ENCODE measurements at places on chromosomes 6 and 20.
A peak's percentile ranks its signal among the peaks of the same experiment; 100 is the strongest.

DNA sequence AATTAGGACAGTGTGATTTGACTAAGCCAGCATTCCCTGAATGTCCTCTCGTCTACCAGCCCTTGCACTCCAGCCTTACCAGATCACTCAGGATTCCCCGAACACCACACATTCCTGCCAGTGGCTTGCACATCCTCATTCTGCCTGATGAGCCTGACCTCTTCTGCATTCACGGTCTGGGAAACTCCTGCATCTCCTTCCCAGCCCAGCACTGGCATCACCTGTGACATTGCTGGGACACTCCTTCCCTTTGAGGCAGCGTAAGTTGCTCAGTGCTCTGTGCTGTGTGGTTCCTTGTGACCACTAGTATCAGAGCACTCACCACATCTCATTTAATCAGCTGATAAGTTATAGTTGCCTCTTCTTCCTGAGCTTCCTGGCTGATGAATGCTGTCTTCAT is 17.3 kb downstream of the NCOA7 start:
- DNase-seq, result no peak

DNA sequence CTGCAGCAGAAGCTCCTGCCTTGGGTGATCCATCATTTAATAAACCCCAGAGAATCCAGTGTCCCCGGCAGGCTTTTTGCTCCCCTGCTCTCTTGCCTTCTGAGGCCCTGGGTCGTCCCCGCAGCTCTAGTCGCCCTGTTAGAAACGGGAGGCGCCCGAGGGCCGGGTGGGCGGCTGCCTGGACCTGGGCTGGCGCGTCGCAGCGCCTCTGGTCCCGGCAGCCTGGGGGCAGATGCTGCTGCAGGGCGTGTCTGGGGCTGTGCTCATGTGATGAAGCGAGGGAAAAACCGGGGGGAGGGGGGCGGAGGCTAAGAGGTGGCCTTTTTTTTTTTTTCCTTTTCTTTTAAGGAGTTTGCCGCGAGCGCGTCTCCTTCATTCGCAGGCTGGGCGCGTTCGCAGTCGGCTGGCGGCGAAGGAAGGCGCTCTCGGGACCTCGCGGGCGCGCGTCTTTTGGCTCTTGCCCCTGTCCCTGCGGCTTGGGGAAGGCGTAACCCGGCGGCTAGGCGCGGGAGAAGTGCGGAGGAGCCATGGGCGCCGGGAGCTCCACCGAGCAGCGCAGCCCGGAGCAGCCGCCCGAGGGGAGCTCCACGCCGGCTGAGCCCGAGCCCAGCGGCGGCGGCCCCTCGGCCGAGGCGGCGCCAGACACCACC is 394 bp downstream of the AKAP12 start:
- DNase-seq, result peak; percentile 28

DNA sequence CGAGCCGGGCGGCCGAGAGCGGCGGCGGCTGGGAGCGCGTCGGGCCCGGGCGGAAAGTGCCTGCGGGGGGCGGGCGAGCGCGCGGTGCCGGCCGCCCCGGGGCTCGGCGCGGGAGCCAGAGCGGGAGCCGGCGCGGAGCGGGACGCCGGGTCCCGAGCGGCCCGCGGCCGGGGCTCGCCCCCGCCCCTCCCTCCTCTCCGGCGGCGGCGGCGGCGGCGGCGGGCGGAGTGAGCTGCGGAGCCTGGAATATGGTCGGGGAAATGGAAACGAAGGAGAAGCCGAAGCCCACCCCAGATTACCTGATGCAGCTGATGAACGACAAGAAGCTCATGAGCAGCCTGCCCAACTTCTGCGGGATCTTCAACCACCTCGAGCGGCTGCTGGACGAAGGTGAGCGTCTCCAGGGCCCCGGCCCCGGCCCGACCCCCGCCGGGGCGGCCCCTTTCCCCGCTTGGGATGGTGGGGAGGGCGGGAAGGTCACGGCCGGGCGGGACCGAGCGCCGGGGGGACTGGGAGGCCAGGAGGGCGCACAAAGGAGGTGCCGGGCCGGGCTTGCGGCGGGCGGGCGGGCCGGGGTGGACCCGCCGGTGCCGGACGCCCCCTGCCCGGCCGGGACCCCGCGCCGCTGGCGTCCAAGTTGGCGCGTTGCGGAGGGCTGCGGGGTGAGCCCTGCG is 565 bp downstream of the QKI start:
- DNase-seq, result peak; percentile 19

GRCh38 chr6:153959276-153959675 is 79.8 kb upstream of the OPRM1 start:
- DNase-seq, result no peak

GRCh38 chr6:117555882-117556498 is 46.3 kb downstream of the GOPC start:
- DNase-seq, result peak; percentile 27

- DNase-seq, result no peak
Measured at GRCh38 chr20:25553819-25554296, 31.5 kb downstream of the NINL start.

- no peak for DNase-seq
Measured at GRCh38 chr6:67031451-67031850, 1324.4 kb upstream of the EYS start.

GRCh38 chr6:154792325-154792724 is 59.1 kb downstream of the SCAF8 start:
- no peak for DNase-seq

GRCh38 chr6:131062241-131063027 is 611 bp downstream of the EPB41L2 start:
- no peak for DNase-seq

GRCh38 chr20:38132156-38132909 is 32.7 kb downstream of the TGM2 start:
- no peak for DNase-seq

DNA sequence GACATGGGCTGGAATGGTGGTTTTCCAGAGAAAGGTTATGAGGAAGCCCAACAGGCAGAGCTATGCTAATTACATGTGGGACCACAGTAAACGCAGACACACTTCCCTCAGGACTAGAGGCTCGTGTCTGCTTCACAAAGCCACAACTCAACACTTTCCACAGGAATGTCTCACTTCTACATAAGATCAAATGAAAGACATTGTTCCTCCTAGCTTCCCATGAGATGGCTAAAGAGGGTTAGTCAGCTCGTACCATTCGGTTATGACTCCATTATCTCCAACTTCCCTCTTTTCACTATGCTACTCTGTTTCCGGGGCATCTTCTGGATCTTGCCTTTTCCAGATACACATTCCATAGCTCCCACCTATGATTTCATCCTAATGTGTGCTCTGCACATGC is 29.1 kb upstream of the ZC3H12D start:
- no peak for DNase-seq

DNA sequence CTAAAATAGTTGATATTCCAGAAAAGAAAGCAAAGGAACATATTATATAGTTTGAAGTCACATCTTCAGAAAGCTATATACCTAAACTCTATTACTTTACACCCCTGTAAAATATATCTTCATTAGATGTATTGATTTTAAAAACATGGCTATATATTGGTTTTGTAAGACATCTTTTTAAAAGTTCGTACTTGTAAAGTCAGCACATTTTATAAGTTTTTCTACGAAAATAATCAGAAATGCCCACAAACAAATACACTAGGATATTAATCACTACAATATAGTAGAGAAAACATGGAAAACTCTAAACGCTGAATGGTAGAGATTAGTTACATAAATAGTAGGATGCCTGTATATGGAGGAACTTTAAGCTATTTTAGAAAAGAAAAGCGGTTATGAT is 52.9 kb downstream of the RNF217 start:
- DNase-seq, result no peak

GRCh38 chr6:55774286-55775028 is 100.9 kb downstream of the BMP5 start:
- no peak for DNase-seq

- no peak for DNase-seq
Measured at GRCh38 chr6:15340775-15341174, 94.9 kb downstream of the JARID2 start.

DNA sequence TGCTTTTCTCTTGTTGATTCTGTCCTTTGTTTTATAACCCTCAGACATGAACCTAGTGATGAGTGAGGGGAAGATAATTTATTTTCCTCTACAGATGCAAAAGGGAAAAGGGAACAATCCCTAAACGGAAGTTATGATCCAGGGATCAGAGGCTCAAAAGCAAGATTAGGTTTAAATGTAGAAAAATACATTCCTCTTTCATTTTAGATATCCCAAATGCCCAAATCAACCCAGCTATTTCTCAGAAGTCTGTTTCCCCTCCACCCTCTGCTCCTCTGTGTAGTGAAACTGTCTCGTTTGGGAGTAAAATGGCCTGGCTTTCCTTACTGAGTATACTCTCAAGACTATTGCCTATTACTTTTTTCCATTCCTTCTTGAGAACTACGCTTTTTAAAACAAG is 97.1 kb downstream of the PRL start:
- DNase-seq, result no peak

GRCh38 chr6:71044753-71045152 is 87.9 kb upstream of the B3GAT2 start:
- DNase-seq, result no peak

DNA sequence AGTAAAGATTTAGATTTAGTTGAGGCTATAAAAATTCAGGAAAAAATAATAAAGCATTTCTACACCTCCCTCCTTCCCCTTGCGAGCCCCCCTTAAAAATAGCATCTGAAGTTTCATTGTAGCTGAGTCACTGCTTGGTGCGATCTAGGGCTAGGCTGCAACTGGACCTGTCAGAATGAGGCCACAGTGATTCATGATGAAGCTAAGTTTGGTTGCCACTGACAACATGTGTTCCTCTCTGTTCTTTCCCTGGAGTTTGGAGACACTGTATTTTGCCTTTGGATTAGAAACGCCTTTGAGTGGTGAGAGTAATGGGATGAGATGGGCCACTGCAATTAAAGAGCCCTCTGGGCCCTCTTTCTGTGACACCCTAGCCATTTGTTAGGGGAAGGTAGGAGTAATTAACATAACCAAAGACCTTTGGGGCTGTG is 334.1 kb downstream of the NRN1 start:
- no peak for DNase-seq

- DNase-seq, result no peak
Measured at GRCh38 chr6:126002755-126003679, 16.7 kb downstream of the TRMT11 start.

GRCh38 chr6:170235391-170236125 is 55.3 kb downstream of the DLL1 start:
- DNase-seq, result no peak

- no peak for DNase-seq
Measured at GRCh38 chr6:92989656-92990055, 429.7 kb downstream of the EPHA7 start.

GRCh38 chr6:136820561-136820960 is 1.8 kb upstream of the PEX7 start:
- no peak for DNase-seq

GRCh38 chr6:70176842-70177550 is 125.9 kb downstream of the COL9A1 start:
- no peak for DNase-seq

DNA sequence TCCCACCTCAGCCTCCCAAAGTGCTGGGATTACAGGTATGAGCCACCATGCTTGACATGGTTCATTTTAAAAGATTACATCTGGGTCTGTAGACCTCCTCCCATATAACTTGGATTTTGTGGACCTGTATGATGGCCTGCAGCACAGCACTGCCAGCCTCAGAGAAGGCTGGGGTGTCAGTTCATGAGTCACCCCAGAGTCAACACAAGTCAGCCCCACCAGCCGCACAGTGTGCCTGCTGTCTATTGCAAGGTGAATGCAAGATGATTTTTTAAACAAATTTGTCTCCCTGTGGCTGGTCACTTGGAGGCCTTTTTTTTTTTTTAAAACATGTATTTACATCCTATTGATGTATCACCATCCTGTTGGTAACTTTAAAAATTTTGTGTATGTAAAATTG is 76.7 kb downstream of the RREB1 start:
- DNase-seq, result no peak

DNA sequence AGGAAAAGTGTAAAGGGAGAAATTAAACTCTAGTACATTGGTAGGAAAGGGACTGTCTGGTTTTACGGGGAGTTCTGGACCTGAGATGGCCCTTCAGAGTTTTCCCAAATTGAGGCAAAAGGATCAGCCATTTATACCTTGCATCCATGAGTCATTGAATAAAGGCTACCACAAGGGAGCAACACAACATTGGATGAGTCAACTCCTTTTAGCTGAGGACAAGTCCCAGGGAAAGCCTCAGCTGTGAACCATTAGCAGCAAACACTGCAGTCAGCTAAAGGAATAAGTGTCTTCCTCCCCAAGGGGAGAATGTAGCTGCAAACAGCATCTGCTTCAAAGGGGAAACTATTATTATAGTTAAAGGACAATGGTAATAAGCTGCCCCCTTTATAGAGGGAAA is 468.7 kb upstream of the ID4 start:
- no peak for DNase-seq

GRCh38 chr20:58712151-58712791 is 19.7 kb downstream of the NPEPL1 start:
- DNase-seq, result peak; percentile 2

DNA sequence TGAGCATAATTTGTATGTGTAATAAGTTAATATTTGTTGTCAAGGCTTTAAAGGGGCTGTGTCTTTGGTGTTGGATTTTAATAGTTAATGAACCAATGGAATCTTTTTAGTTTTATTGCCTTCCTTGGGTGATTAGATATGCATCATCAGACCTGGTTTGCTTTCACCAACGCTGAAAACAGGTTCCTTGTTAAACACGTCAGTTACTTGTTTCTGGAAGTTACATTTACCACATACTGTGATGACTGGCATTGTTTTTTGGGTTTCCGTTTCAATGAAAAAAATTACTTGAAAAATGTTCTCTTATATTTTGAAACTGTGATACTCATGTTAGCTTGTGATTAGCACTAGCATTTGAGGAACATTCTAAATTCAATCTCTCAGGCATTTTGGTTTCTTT is 58.6 kb upstream of the RNF144B start:
- DNase-seq, result no peak

- DNase-seq, result no peak
Measured at GRCh38 chr20:4267242-4267641, 251.9 kb upstream of the RNF24 start.

- no peak for DNase-seq
Measured at GRCh38 chr6:135217663-135218062, 36.6 kb downstream of the MYB start.

GRCh38 chr20:62678553-62678952 is 30.1 kb upstream of the NTSR1 start:
- no peak for DNase-seq

GRCh38 chr6:30543821-30544220 is 12.5 kb downstream of the GNL1 start:
- DNase-seq, result no peak

GRCh38 chr6:123168466-123168865 is 172.4 kb downstream of the CLVS2 start:
- DNase-seq, result no peak

- no peak for DNase-seq
Measured at GRCh38 chr20:15682690-15683089, 890.6 kb downstream of the KIF16B start.

GRCh38 chr6:47525330-47526057 is 47.9 kb downstream of the CD2AP start:
- DNase-seq, result no peak

DNA sequence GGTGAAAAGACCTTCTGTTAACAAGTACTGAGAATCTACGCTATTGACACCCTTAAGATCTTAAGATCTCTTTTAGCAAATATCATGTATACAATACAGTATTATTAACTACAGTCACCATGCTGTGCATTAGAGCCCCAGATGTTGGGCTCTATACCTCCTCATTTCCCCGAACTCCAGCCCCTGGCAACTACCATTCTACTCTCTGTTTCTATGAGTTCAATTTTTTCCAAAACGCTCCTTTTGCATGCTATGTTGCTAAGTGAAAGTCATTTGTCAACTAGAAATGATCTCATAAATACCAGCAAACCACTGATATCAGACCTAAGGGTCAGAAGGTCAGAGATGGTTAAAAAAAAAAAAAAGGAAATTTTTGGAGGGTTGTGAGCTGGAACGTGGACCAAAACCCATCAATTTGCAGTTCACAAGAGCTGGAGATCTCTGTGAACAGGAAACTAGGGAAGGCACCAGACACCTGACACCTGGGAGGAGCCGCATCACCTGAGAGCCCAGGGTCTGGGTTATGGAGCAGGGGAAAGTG is 122.0 kb upstream of the KCNK16 start:
- no peak for DNase-seq

Data from activated T-helper 2 cell treated with anti-CD3 and anti-CD28 coated beads, Interferon-gamma antibody, Interleukin-2, Interleukin-4, amounts not matched to agents 10 μg/mL and 5 μg/mL and 100 μg/mL, durations not matched to agents 14 hours and 24 hours and 36 hours (primary cell).